ENCODE measurements at places on chromosomes 7 and 10. TPM values are rescaled to one million over a fixed set of nuclear protein-coding genes. Genes with fewer than 3 reads are reported as not detected.

The HOXA5 gene
- 0.43 TPM for polyA plus RNA-seq

The RADIL gene
- 0.91 TPM for polyA plus RNA-seq

GRCh38 chr7:95229301-95229700 lies 95.0 kb downstream of the PON1 start:
- H3K27me3 ChIP-seq: no peaks in the 10 kb centered on the region
- H3K36me3 ChIP-seq: no peaks in the 10 kb centered on the region

DNA sequence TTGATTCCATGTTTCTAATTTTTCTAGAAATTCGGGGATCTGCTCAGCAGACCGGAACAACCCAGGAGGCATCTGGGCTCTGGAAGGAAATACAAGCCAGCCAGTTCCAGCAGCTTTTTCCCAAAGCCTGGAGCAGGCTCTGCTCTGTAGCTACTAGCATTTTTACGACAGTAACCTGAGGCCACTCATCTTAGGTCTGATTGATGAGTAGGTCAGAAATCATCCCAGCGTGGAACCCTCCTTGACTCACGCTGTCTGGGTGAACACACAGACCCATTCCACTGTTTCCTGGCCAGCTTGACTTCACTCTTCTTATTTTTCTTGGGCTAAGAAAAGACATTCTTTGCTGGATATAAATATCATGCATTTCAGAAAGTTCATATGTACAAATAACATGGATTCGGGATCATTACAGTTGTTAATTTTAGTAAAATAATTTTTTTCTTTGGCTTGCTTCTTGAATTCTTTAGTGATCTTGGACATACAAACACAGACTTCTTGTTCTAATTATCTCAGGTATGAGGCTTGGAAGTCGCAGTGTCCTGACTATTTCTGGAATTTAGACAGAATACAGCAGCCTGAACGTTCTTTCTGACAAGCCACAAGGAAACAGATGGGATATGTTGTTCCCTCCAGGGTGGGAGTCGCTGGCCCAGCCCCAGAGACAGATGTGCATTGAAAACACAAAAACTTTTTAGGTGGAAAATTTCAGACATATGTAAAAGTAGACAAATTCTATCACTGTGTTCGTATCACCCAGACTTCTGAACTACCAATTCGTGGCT lies 54.6 kb upstream of the PITRM1 start:
- no peak for DNase-seq
- no peak overlapping the region for H3K4me3 ChIP-seq
- H3K27me3 ChIP-seq: no peaks in the 10 kb centered on the region
- no peaks in the 10 kb centered on the region for H3K36me3 ChIP-seq
- no peaks in the 10 kb centered on the region for H3K4me1 ChIP-seq

- DNase-seq: no peak
- no peaks in the 10 kb centered on the region for H3K27me3 ChIP-seq
- H3K36me3 ChIP-seq: peaks cover 9% of the 10 kb centered on the region
- H3K4me1 ChIP-seq: peaks cover 3% of the 10 kb centered on the region
- H3K4me3 ChIP-seq: no peak overlapping the region
Observed at GRCh38 chr7:26169271-26169670, 17.3 kb downstream of the NFE2L3 start.
